ENCODE measurements at places on chromosomes 11 and 22.

DNA sequence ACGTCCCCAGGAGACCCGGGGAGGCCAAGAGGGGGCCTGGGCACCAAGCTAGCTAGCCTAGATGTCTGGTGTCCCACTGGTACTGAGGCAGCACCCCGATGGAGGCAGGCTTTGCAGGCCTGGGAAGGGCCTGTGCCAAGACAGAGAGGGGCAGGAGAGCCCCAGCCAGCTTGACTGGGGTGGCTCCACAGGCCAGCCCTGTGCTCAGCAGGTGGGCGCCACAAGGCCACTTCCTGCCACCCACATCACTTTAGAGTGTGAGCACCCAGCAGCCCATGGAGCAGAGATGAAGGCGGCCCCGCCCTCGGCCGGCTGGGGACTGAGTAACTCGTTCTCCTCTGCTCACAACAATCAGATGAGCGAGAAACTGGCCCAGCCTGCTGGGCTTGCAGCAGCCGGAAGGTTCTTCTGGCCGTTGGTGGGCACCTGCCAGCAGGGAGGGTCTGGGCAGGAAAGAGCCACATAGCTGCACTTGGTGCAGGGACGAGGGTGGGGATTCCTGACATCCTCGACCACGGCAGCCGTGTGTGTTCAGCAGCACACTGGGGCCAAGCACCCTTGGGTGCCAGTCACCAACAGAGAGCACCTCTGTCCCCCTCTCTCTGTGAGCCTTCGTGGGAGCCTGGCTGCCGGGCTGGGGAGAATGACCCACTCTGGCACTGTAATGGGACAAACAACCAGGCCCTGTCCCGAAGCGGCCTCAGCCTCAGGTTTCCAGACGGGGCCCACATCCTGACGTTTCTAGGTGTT is 7.6 kb downstream of the OSBPL5 start:
- DNase-seq, result no peak

- no peak for DNase-seq
These were observed 31.7 kb downstream of the FLRT1 start for GRCh38 chr11:64067230-64067993.

DNA sequence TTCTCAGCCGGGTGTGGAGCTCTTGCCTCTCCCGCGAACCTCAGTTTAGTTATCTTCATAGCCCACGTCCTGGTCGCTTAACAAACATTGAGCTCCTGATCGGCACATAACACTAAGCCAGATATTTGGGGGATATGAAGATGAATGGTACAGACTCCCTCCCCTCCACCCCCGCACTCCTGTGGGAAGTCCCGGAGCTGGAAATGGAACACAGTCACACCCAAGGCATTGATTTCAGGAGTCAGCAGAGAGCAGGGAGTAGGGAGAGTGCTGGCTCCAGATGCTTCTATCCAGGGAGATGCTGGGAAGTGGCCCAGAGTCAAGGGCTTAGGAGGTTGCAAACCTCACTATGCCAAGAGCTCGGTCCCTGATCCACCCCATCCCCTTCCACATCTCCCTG is 26.1 kb upstream of the CABP7 start:
- DNase-seq, result no peak

DNA sequence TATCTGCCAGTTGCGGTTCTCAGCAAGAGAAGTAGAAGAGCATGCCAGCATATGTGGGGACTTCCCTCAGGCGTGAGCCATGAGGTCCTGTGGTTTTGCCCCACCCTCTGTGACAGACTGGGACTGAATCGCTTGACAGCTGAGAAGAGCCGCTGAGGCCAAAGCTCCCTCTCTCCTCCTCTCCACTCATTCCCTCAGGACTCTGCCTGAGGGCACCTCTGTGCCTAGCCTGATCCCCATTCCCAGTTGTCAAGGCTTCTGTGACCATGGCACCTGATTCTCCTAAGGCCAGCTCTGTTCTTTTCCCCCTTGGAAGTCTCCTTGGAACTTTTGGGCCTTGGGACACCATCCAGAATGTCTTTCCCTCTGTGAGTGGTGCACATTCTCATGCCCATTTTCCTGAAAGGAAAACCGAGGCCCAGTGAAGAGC is 27.0 kb downstream of the ART5 start:
- DNase-seq, result no peak

- DNase-seq, result no peak
These were observed 40.0 kb upstream of the TPBGL start for GRCh38 chr11:75200531-75200930.

DNA sequence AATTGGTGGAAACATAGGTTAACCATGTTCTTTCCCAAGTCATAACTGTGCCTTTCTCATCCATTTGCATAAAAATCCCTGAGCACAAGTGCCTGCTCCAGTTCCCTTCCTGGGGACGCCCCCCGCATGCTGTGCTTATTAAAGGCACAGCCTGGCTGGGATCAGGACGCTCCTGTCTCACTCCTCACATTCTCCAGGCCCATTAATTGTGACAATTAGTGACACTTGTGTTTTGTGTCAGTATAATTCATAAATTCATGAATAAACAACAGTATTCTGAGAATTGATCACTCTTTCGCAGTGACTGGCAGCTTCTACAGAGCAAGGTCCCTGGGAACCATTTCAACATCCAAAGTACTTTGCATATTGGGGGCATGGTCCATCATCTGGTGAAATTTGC is 1354.4 kb downstream of the TBC1D22A start:
- DNase-seq, result no peak

DNA sequence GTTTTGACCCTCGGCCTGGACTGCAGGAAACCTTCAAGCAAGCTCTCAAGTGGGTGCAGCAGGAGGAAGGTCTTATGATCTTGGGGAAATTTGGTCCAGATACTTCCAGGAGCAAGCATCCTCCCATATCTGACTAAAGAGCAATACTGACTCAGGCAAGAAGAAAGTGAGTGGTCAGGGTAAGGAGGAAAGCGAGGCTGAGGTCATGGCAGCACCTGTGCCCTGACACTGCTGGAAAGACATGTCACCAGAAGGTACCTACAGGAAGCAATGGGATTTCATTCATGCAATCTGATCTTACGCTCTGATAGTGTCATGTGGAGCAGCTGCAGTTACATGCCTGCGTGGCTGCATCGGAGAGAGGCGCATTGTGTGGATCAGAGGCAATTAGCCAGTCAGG is 6.5 kb upstream of the TOP3B start:
- DNase-seq, result no peak

DNA sequence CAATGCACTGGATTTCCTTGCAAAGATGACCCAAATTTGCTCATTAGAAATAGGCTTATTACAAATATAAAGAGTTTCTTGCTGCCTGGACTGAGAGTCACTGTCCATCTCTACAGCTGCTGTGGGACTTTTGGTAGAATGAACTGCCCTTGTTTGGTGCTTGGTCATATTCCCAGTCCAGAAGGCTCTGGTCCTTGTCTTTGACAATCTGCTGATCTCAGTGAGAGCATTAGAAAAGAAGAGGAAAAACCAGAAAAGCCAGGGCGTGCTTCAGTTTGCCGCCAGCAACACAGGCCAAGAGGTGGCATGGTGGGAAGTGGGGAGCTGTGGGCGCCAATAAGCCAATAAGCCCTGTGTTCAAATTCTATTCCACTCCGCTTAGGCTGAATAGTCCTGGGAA is 48.2 kb upstream of the PARVA start:
- DNase-seq, result no peak

GRCh38 chr11:131977854-131978253 is 607.4 kb downstream of the NTM start:
- DNase-seq, result no peak

DNA sequence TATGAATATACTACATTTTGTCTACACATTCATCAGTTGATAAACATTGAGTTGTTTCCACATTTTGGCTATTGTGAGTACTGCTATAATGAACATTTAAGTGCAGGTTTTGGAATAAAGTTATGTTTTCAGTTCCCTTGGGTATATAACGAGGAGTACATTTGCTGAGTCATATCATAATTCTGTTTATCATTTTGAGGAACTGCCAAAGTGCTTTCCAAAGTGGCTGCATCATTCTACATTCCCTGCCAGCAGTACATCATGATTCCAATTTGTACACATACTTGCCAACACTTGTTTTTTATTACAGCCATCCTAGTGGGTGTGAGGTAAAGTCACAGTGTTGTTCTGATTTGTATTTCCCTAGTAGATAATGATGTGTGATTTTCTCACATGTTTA is 1458.6 kb upstream of the TENM4 start:
- no peak for DNase-seq

DNA sequence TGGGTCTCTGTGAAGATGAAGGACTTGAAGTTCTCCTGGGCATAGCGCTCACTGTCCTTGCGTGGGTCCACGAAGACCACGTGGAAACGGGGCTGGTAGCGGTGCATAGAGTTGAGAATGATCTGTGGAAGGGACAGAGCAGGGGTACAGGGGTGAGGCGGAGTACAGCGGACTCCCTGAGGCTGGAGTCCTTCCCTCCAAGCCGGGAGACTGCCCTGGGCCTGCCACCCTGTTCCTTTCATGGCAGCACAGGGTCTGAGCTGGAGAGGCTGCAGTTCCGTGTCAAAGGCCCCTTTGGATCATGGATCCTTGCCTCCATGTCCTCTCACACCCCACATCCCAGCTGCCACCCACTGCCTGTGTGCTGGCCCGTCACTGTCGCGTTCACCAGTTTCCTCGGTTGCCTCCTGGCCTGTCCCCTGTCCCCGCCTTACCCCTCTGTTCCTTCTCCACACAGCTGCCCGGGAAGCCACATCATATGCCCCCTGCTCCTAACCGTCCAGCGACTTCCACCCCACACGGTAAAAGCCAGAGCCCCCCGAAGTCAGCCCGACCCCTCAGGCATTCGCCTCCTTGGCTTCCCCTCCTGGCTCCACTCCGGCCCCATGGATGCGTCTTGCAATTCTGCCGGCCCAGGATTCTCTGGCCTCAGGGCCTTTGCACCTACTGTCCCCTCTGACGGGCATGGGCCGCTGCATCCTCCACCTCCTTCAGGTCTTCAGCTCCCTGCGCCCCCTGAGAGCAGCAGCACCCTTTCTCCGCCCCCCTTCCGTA is 3.4 kb upstream of the NUDT8 start:
- DNase-seq, result no peak

DNA sequence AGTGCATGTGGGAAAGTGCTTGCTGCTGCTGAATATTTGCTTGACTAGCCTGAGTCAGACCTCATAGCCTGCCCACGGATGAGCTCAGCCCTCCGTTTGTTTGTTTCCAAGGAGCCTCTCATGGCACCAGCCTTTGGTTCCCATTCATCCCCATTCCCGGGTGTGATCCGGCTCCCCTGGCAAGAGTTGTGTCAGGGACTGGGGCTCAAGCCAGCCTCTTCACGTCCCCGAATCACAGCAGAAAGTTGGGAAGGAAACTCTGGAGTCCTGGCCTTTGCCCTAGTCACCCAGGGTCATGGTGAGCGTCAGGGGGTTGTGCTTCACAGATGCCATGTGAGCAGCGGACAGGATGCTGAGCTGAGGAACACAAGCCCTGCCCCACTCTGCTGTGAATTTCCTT is 13.8 kb downstream of the SEC14L3 start:
- DNase-seq, result no peak

DNA sequence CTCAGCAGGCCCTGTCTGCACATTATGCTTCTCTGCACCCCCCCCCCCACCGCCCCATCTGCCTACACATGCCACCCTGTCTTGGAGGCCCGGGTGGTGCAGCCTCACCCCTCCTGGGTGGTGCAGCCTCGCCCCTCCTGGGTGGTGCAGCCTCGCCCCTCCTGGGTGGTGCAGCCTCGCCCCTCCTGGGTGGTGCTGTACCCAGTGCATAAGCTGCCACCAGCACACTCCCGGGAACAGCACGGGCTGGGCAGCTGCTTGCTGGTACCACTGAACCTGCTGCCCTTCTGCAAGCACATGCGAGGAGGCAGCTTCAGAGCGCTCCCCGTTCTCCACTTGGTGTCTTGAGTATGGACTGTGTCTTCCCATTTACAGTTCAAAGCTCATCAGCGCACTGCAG is 69.3 kb downstream of the NCAPD3 start:
- DNase-seq, result no peak

DNA sequence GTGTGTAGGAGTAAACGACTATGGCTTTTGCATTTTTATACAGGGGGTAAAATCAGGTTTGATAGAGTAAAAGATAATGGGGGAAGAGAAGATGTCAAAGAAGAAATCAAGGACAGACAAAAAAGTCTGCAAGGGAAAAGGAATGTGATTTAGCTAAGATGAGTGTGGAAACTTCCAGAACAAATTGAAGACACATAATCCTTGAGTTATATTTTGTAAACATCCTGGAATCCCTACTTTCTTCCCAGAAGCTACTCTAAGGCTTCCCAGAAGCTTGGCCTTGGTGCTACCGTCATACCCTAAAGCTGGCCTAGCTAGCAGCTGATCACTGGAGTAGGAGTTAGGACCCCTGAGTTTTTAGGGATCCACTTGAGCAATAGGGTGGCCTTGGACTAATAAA is 82.4 kb downstream of the BLID start:
- no peak for DNase-seq

DNA sequence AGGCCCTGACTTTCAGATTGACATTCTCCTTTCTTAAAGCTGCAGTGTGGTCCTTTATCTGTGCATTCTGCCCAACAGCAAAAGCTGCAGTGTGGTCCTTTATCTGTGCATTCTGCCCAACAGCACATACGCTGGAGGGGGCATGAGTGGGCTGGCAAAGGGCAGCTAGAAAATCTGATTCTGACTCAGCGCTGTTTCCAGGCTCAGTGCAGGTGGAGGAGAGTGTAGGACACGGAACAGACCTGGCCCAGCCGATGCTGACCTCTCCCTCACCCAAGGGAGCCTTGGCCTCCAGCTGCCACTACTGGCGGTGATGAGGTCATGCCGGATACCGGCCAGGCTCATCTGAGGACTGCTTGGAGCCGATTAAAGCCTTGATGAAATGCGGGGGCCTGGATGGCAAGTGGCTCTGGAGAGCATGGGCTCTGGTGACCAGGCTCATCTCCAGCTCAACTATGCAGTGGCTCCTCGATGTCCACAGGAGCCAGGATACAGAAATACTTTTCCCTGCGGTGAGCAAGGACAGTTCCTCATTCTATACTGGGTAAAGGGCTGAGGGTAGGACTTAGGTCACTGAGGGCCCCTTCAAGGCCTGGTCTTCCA is 84.6 kb downstream of the CLPB start:
- DNase-seq, result no peak

DNA sequence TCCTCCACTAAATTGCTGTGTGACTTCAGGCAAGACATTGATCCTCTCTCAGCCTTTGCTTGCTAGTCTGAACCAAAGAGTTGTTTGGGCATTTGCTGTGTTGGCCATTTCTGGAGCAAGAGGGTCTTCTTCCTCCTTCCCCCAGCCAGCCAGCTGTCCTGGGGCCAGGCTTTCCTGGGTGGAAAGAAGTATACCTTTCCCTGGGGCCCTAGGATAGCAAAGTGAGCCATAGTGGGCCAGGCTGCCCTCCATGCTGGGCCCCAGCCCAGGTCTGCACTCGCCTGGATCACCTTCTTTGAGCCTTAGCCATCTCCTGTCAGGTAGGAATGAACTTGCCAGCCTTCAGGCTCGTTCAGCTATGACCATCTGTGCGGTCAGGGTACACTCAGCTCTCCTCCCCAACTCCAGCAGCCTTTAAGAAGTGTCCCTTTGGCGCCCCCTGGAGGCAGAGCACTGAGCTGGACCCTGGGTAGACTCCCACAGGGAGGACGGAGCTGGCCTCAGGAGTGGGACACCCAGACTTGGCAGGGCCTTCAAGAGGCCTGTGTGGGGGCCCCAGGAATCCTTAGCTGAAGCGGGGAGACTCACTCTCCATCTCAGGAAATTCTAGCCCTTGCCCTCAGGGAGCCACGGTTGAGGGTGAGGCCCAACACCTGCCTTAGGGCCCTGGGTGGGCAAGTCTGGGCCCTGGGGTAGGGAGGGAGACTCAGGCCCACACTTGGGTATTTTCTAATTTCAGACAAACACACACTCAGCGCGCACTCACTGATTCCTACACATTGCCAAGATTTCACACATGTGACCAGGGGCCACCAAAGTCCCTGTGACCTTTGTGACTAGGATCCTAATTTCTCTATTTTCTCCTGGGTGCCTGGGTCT is 35.6 kb upstream of the TPBGL start:
- DNase-seq, result peak; percentile 68

GRCh38 chr11:133326332-133326731 is 206.0 kb downstream of the OPCML start:
- DNase-seq, result no peak
